Stimulated activated CD8-positive, alpha-beta memory T cell treated with anti-CD3 and anti-CD28 coated beads, Interleukin-4, amount 100 ng/mL, for 1 hour (primary cell): ENCODE measurements at places on chromosomes 12 and 14.

GRCh38 chr12:110197003-110197402, 72.8 kb downstream of the IFT81 start:
- DNase-seq = no peak

- no peak for DNase-seq
Measured at GRCh38 chr14:87643005-87643404, 350.0 kb downstream of the GALC start.

- DNase-seq = no peak
Measured at GRCh38 chr12:70852416-70853150, 68.0 kb downstream of the PTPRR start.

- no peak for DNase-seq
Measured at GRCh38 chr14:93207468-93208308, 632 bp downstream of the UBR7 start.

GRCh38 chr14:35932659-35933159, 106.6 kb downstream of the BRMS1L start:
- DNase-seq = no peak
